SK-N-SH treated with all-trans-retinoic acid at 6 μM for 48 hours (cell line): ENCODE measurements at places on chromosomes 6 and 20.

GRCh38 chr6:24520929-24521546 lies 26.3 kb downstream of the ALDH5A1 start:
- peak; percentile 98 for ATAC-seq

- no peak for ATAC-seq
Observed at GRCh38 chr6:113127786-113128419, 729.2 kb upstream of the MARCKS start.

DNA sequence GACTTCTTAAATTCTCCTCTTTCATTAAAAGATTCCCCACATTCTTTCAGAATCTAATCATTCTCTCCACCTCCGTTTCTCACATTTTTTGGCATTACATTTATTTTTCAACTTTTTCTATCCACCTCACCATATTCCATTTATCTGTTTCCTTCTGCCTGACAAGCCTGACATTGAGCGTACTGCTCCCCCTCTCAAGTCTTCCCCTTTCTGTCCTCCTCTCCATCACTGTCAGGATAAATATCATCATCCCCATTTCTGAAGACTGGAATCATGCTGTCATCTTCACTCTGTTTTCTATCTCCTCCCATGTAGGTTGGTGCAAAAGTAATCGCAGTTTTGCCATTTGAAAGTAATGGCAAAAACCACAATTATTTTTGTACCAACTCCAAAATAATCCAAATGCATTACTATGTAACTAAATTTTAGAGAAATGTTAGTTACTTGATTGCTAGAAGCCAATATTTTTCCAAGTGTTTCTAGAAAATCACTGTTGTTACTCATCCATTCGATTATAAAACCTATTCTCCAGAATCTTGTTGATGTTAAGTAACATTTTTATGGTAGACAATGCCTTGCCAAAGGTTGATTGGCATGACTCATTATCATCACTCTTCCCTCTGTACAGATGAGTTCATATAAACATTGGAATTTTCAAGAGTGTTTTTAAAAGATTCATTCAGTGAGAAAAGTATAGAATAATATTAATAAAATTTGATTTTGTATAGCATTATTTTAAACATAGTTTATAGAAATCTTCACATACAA lies 292.3 kb upstream of the RNF217 start:
- ATAC-seq, result no peak

GRCh38 chr6:84643778-84644177 lies 120.6 kb downstream of the TBX18 start:
- ATAC-seq, result no peak

- no peak for ATAC-seq
Observed at GRCh38 chr20:63534427-63534830, 2.7 kb downstream of the PTK6 start.
